ENCODE measurements at places on chromosomes 12 and 14.

DNA sequence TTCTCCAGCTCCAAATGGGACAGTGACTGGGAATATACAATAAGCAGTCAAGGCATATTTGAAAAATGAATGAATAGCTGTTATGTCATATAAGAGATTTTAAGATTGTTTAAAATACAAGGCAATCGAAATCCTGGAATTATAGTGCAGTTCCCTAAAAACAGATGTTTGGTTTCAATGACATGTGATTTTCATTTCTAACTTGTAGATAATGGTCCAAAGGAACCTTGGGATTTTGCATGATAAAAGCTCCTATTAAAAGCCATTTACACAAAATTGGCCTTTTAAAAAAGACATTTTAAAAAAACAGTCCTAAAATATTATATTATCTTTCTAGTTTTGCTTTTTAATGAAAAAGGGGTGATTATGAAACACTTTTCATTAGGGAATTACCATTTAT lies 905.1 kb downstream of the GALC start:
- DNase-seq: no peak

- DNase-seq: no peak
Measured at GRCh38 chr12:82325540-82326336, 32.4 kb downstream of the CCDC59 start.

- DNase-seq: no peak
Measured at GRCh38 chr12:124078800-124079199, 105.8 kb downstream of the ZNF664 start.

DNA sequence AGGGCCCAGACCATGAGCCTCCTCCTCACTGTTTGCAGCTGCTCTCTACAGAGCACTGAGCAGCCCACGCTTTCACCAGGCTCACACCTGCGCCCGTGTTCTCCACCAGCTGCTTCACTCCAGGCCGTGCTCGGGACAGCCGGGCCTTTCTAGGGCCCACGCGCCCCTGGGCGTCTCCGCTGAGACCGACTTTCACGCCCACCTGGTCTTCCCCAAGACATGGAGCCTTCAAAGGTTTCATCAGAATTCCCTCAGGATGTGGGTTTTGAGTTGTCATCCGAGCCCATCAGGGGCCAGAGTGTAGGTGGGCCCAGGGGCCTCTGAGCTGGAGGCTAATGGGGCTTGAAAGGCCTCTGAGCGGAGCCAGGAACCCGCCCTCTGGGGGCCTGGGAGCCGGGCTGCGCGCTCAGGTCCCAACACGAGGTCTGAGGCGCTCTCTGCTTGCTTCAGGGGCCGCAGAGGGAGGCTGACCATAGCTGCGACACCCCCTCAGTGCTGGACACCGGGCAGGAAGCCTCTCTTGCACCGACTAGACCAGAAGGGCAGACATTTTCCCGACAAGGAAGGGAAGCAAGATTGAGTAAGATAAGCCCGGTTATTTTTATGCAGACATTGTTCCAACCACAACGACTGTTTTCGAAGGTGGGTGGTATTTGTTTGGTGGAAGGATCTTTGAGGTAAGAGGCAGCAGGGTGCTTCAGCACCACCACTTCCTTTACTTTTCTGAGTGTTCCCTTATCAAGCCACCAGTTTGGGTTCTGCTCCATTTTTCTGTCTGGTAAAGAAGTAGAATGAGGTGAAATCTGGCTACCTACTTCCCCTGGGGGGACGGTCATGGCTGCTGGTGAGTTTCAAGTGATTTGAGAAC lies 125.0 kb upstream of the FUT8 start:
- DNase-seq: peak; percentile 84

DNA sequence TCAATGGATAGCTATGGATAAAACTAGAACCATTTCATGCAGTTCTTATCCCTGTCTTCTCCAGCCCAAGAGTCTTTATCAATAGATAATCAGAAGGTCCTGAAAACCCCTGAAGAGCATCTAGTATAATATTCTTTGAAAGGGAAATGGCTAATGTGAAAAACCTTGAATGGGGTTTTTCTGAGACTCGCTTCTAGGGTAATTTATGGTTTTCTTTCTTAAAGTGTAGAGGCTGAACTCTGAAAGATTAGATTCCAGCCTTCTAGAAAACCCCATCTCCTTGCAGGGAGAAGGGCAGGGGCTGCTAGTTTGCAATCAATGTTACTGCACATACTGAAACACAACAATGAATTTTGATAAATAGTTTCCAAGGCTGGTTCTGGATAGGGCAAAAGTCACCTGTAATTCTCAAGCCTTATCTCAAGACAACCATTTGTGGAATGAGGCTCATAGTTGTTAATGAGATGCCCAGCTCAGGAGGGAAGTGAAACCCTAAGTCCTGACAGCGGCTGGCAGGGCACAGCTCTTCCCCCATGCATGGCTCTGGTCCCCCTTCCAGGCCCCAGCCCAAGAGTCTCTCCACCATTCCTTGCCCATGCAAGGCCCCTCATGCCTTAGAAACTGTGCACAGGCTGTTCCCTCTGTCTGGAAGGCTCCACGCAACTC lies 33.7 kb upstream of the PYGL start:
- DNase-seq: no peak
